ENCODE measurements at places on chromosomes 11 and 22.

DNA sequence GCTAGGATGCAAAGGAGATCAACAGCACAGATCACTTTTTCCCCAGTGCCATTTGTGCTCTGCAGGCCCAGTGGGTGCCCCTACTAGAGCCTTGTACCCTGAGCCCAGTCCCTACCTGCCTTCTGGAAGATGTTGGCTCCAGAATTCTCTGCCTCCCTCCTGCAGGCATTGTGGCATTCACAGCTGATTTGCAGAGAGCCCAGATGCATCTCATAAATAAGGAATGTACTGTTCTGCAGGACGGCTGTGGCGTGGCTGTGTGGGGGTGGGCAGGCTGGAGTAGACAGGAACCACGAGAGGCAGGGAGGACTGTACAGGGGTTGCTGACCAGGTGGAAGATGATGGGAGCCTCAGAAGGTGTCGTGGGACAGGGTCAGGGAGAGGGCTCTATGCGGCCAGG, 11.2 kb upstream of the MIAT start:
- no peak for DNase-seq

- no peak for DNase-seq
Measured at GRCh38 chr11:92707665-92708064, 261.8 kb upstream of the MTNR1B start.

DNA sequence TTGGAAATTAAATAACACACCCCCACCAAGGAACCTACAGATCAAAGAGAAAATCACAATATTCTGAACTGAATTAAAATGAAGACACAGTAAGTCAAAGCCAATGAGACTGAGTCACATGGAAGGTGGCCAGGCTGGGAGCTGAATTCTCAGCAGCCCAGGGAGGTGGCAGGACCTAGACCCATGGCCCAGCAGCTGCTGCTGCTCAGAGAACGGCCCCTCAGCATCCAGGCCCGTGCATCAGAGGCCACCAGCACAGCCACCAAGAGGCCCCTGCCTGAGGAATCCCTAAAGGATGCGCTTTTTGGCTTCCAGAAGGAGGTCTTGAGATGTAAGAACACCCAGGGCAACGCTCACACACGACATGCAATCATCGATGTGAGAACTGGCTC, 35.0 kb downstream of the TBX1 start:
- DNase-seq: no peak

- peak; percentile 21 for DNase-seq
Measured at GRCh38 chr22:40498420-40499208, 128.2 kb downstream of the SGSM3 start.

DNA sequence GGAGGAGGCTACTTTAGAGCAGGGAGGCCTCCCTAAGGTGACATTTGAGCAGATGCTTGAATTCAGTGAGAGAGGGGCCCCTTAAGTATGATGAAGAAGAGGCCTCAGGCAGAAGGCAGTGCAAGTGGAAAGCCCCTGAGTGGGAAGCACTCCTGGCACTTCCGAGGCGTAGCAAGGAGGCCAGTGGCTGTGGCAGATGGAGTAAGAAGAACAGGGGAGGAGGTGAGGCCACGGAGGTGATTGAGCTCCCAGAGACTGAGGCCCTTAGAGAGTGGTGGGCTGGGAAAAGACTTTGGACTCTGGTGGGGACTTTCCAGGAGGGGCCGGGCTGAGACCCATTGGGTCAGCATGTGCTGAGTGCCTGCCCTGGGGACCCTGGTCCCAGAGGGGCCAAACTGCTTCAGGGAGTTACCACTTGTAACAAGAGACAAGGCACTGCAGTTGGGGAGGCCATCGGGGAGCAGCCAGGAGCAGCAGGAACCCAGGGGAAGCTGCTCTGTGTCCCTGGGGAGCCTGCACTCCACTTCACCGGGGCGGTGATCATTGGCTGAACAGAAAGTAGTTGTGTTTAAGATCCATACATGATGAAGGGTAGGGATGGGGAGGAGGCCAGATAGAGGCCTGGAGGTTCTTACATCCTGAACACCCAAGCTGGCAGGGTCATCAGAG, 2.5 kb upstream of the CENPM start:
- no peak for DNase-seq

GRCh38 chr22:37109242-37109917, at the start of gene TMPRSS6:
Gene TMPRSS6 (minus strand): TSS chr22:37109713. CDS start chr22:37103417, 6,296 bp downstream.
- DNase-seq: no peak

DNA sequence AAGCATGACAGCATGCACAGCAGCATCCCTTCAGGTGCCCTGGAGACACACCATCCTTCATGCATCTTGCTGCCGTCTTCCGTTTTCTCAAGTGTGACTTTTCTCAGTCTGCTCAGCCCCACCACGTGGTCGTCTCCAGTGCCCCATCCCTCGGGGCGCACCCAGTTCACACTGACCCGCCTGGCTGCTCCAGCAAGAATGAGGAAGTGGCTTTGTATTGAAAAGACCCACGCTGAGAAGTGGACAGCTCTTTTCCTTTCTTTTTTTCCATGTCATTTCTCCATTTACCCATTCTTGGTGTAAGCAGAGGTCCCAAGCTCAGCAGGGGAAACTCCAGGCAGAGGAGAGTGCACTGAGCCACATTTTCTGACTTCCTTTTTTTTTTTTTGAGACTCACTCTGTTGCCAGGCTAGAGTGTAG, 14.5 kb downstream of the SERPINH1 start:
- no peak for DNase-seq

GRCh38 chr11:33692013-33692504, 8.6 kb downstream of the C11orf91 start:
- no peak for DNase-seq
